Right renal pelvis (tissue), 4 donors: ENCODE measurements at places on chromosomes 11 and 22. TPM values are rescaled to one million over a fixed set of nuclear protein-coding genes. Genes with fewer than 3 reads are reported as not detected.

SFI1 gene
- 20.9 TPM for polyA plus RNA-seq

SCN2B gene
- polyA plus RNA-seq = 4.9 TPM

MMP3 gene
- polyA plus RNA-seq = 0.06 TPM

CKAP5 gene
- polyA plus RNA-seq = 86.6 TPM

PNPLA3 gene
- 1.9 TPM for polyA plus RNA-seq

KIRREL3 gene
- 2.3 TPM for polyA plus RNA-seq

DAGLA gene
- 3.5 TPM for polyA plus RNA-seq

BIRC3 gene
- polyA plus RNA-seq = 1.5 TPM

C11orf65 gene
- 2.6 TPM for polyA plus RNA-seq

HTR3A gene
- polyA plus RNA-seq = not detected

SLC25A17 gene
- 40.9 TPM for polyA plus RNA-seq

MN1 gene
- 8.4 TPM for polyA plus RNA-seq

DNA sequence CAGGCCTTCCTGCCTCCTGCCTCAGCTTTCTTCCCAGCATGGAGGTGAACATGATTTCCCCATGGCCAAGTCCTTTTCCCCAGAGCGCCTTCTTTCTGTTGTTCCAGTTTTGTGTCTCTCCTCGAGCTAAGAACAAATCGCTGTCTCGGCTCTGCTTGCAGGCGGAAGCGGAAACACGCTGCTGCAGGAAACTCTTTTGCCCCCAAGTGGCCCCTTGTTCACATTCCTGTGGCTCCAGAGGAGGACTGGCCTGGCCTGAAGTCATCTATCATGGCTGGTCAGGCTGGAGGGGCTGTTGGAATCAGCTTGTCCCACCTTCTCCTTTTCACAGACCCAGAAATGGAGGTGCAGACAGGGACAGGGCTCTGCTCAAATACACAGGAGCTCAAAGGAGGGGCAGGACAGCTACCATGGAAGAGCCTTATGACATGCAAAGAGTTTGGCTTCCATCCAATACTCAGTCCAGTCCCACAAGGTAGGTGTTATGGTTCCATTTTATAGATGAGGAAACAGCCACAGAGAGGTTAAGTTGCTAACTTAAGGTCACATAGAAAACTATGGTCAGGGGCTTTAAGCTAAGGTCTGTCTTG lies 182.2 kb upstream of the SYT13 start:
- no peak for DNase-seq

- DNase-seq = no peak
Observed at GRCh38 chr22:49004484-49005399, 822.9 kb downstream of the BRD1 start.

DNA sequence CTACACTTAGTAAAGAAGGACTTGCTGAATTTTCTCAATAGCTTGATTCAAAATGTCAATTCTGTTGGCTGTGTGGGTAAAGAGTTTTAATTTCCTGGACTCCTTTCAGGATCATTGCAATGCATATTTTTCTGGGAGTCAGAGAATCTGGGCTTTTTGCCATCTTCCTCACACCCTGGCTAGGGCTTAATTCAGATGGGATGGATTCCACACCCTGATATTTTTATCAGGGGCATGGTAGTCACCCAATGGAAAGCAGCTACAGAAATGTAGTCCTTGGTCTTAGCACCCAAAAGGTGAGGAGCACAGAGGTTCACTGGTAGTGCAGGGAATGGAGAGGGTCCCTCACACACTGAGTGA lies 79.3 kb downstream of the SGSM3 start:
- no peak for DNase-seq

DNA sequence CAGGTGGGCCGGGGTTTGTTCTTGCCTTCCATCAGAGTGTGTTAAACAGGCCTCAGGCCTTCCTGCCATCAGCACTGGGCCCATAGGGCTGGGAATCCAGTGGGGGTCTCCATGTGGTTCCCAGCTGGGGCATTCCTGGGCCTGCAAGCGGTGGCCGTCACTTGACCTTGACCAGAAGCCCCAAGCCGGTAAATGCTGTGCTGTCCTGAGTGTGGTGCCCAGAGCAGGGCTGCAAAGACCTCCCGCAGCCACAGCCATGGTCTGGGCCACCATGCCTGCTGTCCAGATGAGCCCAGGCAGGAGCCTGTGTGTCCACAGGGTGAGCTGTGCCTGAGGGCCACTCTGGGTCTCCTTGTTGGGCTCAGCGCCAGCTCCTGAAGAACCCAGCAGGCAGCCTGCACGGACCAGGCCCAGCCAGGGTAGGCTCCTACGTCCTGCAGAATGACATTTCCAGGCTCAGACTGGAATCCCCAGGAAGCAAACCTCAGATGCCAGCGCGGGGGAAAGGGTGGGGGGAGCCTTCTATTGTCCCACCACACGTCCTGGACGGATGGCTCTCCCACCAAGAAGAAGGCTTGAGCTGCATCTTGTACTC lies 117.3 kb downstream of the KCNQ1OT1 start:
- no peak for DNase-seq

DNA sequence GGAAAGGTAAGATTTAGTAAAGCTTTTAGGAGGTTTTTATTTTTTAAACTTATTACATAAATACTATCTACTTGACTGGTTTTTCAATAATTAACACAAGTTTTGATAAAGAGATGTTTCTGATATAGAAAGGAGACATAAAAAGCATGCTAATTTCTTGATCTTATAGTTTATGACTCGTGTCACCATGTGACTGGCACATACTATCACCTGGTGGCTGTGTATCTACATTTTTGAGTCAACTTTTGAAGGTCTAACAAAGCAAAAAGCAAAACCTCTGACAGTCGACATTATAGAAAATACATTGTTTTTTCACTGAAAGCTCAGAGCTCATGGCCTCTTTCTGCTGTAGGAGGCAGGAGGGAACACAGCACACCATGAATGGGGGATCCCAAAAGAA lies 810 bp downstream of the ACRV1 start:
- no peak for DNase-seq

GRCh38 chr11:27087432-27087831 lies 46.8 kb downstream of the BBOX1 start:
- DNase-seq = no peak

GRCh38 chr11:12199231-12199948 lies 89.0 kb downstream of the MICAL2 start:
- no peak for DNase-seq

DNA sequence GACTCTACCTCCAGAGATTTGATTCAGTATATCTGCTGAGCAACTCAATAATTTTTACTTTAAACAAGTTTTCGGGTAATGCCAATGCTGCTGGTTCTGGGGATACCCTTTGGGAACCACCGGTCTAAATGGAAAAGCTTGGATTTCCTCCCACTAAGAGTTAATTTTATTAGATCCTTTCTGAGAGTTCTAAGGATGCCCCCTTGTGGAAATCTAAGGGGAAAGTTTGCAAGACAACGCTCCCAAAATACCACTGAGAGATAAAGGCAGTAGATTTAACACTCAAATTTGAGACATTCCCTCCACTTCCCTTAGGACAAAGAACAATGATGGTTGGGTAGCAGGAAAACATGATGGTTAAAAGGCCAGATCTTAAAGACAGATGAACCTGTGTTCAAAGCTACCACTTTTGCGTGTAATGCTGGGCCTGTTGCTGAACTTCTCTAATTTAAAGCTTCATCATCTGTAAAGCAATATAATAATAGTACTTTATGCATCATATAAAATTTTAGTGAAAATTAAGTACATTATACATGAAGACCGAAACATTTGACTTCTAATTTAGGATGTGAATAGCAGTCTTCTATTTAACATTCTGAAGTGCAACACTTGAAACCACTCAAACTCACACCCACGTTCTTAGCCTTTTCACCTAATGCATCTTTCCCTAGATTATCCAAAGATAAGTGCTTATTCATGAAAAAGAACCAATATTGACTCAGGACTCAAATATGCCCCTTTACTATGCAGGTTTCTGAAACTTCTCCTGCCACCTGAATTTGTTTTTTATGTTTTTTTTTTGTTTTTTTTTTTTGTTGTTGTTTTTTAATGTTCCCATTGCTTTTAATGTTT lies 110.1 kb upstream of the LUZP2 start:
- DNase-seq = no peak

GRCh38 chr11:73980001-73980961 lies 2.4 kb downstream of the UCP2 start:
- DNase-seq = no peak

DNA sequence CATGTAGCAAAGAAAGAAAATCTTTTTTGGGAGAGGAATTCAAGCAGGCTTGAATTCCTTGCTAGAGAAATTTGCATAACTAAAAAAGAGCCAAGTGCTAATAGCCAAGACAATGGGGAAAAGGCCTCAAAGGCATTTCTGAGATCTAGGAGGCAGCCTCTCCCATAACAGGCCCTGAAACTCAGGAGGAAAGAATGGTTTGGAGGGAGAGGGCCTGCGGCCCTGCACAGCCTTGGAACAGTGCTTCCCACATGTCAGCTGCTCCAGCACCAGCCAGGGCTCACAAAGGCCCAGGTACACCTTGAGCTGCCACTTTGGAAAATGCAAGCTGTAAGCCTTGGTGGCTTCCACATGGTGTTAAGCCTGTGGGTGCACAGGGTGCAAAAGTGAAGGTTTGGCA lies 55.5 kb upstream of the TSPAN18 start:
- DNase-seq = no peak

DNA sequence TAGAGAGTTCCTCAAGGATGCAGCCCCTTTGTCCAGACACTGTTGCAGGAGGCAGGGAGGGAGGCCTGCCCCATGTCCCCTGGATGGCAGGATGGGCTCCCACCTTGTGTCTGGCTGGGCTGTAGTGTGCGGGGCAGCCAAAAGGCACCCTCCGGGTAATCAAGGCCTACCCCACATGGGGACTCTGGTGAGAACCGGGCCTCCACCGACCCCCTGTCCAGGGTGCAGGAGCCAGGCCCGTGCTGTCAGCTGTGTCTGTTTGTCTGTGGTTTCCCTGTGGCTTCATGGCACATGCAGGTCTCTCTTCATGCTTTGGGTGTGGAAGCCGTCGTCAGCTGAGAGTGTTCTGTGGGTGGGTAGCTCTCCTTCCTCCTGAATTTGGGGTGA lies 1240.9 kb downstream of the BRD1 start:
- no peak for DNase-seq

- no peak for DNase-seq
Observed at GRCh38 chr22:46902998-46903916, 140.8 kb downstream of the TBC1D22A start.

DNA sequence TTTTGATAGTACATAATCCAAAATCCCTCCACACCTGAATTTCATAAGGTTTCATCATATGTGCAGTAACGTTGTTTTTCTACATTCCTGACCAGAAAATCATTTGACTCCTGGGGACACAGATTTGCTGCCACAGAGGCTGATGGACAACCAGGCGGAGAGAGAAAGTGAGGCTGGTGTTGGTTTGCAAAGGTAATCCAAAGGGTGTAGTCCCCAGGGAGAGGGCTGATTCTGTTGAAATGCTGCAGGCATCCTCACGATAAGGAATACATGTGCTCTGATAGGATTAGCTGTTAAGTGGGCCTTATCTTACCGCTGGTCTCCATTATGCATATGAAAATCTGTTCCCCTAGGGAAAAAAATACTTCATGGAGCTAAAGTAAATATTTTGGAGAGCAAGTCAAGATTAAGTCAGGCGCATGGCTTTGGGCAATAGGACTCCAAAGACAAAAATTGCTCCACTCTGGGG lies 8.1 kb downstream of the APOL6 start:
- DNase-seq = no peak

GRCh38 chr22:49350441-49351121 lies 477.1 kb downstream of the BRD1 start:
- DNase-seq = no peak

GRCh38 chr11:21414953-21415352 lies 745.6 kb downstream of the NELL1 start:
- no peak for DNase-seq
